ENCODE measurements at places on chromosomes 4 and X.

GRCh38 chr4:41633321-41633720 is 95.4 kb downstream of the LIMCH1 start:
- H3K27me3 ChIP-seq, result no peaks in the 10 kb centered on the region
- no peak for DNase-seq
- no peak overlapping the region for H3K27ac ChIP-seq
- H3K4me1 ChIP-seq, result peaks cover 4% of the 10 kb centered on the region
- H3K4me3 ChIP-seq, result no peak overlapping the region
- H3K36me3 ChIP-seq, result no peaks in the 10 kb centered on the region

GRCh38 chrX:27439771-27440170 is 23.4 kb downstream of the PPP4R3C start:
- no peak overlapping the region for H3K4me3 ChIP-seq
- H3K27ac ChIP-seq, result no peak overlapping the region
- H3K36me3 ChIP-seq, result no peaks in the 10 kb centered on the region
- H3K4me1 ChIP-seq, result no peaks in the 10 kb centered on the region

- H3K27ac ChIP-seq, result no peak overlapping the region
- no peaks in the 10 kb centered on the region for H3K36me3 ChIP-seq
- no peaks in the 10 kb centered on the region for H3K4me1 ChIP-seq
- no peaks in the 10 kb centered on the region for H3K27me3 ChIP-seq
- no peak for DNase-seq
Observed at GRCh38 chrX:121903961-121904360, 856.6 kb downstream of the GLUD2 start.

- peak overlapping the region; percentile 95 for H3K27ac ChIP-seq
- H3K4me3 ChIP-seq, result peak overlapping the region; percentile 52
- peaks cover 26% of the 10 kb centered on the region for H3K4me1 ChIP-seq
- H3K27me3 ChIP-seq, result peaks cover 7% of the 10 kb centered on the region
Observed at GRCh38 chrX:24563291-24564010, 83.7 kb downstream of the PCYT1B start.

DNA sequence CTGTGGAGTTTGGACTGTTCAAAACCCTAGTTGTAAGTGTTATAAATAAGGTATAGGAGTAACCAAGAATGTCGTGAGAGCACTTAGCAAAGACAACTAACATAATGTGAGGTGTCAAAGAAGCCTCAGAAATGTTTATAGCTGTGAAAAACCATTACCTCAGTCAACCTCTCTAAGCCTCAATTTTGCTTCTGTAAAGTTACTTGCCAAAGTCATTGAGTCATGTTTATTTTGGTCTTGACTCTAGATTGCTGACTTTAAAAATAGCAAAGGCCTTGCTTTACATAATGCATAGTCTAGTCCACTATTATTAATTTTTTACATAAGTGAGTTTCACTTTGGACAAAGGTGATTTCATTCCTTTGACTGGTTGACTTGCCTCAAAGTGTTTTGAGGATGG is 257.6 kb upstream of the CXXC4 start:
- no peak for DNase-seq
- H3K4me1 ChIP-seq, result no peaks in the 10 kb centered on the region
- H3K36me3 ChIP-seq, result no peaks in the 10 kb centered on the region
- H3K27ac ChIP-seq, result no peak overlapping the region
- no peak overlapping the region for H3K4me3 ChIP-seq
- H3K27me3 ChIP-seq, result no peaks in the 10 kb centered on the region

All from glutamatergic neuron (in vitro differentiated cells).